Liver (tissue), 10 donors: ENCODE measurements at places on chromosomes 16 and 17. TPM values are rescaled to one million over a fixed set of nuclear protein-coding genes. Genes with fewer than 3 reads are reported as not detected.

Gene PPY
- total RNA-seq: not detected

Gene CEP295NL
- total RNA-seq: 1.0 TPM

Gene SMTNL2
- total RNA-seq: not detected

Gene PIK3R6
- 0.17 TPM for total RNA-seq

Gene MT4
- total RNA-seq: not detected

Gene FZD2
- 0.42 TPM for total RNA-seq

DNA sequence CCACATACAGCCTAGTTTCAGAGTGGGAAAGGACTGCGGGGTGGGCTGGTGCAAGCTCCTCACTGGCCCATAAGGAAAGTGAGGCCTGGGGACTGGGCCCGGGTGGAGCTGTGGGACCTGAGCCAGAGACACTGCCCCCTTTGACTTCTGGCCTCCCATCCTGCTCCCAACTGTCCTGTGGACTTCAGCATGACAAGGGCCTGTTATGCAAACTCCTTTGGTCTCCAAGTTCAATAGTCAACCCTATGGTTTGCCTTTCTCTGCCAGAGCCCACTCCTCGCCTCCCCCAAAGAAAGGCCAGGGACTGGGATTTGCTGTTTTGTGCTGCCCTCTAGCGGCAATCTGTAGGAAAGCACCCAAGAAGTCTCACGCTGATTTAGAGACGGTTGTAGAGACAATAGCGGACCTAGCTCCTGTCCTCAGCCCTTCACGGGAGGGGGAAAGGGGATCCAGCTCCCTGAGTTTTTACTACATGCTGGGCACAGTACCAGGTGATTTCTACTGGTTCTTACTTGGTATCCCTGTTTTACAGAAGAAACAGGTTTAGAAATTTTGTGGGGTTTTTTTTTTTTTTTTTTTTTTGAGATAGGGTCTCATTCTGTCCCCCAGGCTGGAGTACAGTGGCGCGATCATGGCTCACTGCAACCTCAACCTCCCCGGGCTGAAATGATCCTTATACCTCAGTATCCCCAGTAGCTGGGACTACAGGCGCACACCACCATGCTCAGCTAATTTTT, 1.2 kb upstream of the TLCD3B start:
- peak; percentile 65 for DNase-seq

DNA sequence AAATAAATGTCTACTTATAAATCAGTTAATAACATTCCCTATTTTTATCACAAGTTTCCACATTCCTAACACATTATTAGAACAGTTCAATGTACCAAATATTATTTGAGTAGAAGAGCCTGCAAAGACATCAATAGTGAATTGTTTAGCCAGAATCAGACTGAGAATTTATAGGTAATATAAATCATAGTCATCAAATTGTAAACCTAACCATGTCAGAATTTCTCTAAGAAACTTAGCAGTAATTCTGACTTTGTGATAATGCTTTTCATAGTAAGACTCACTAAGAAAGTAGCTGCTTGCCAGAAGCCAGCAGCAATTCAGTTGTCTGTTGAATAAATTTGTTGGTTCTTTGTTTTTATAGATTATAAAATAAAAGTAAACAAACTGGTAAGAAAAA, 111.3 kb downstream of the USP32 start:
- no peak for DNase-seq

DNA sequence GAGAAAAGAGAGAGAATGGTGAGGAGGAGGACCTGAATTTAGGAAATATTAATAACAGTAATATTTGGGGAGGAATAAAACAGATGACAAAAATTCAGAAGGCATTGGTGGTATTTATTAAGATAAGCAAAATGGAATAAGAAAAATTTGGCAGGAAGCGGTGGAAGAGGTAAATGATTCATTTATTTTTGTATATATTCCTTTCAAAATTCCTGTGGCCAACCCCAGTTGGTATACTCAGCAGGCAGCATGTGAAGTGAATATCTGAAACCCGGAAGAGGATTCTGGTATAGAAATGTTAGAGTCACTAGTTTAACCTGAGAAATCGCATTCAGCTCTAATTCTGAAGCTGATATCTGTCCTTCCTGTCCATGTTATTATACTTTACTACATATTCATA, 792.0 kb downstream of the KCNJ2 start:
- no peak for DNase-seq

DNA sequence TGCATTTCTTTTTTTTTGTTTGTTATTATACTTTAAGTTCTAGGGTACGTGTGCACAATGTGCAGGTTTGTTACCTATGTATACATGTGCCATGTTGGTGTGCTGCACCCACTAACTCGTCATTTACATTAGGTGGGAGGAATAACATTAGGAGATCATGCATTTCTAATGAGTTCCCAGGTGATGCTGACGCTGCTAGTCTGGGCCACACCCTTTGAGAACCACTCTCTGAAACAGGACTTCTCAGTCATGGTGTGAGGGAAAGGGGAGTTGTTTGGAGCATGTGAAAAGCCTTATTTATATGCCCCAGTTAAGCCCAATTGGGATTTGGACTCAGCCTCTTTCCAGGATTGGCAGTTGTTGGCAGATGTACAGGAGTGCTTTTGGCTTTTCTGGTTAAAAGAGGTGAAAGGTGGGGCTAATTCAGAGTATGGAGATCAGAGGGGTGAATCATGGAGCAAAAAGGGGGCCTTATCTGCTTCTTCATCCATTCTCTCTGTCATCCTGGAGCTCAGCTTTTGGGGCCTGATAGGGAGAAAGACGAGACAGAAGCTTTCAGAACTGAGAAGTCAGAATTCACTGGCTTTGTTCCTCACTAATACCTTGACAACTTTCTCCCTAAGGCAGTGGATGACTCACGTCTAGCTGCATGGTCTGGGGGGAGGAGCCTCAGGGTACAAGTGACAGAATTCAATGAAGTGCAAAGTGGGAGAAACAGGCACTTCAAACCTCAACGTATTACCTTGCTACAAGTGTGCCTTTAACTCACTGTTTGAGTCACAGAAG, 180.0 kb upstream of the CACNG3 start:
- no peak for DNase-seq

DNA sequence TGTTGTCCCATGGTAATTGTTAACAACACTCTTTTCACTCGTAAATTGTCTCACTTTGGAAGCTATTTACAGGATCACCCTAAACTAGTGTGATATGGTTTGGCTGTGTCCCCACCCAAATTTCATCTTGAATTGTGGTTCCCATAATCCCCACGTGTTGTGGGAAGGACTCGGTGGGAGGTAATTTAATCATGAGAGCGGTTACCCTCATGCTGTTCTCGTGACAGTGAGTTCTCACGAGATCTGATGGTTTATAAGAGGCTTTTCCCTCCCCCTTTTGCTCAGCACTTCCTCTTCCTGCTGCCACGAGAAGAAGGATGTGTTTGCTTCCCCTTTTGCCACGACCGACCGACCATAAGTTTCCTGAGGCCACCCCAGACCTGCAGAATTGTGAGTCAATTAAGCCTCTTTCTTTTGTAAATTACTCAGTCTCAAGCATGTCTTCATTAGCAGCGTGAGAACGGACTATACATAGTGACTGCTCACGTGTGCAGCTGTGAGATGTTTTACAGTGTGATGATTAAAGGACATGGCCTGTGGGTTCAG, 34.4 kb downstream of the DNAH3 start:
- DNase-seq: no peak

- no peak for DNase-seq
These were observed 1.4 kb downstream of the CHMP6 start for GRCh38 chr17:80992948-80993624.

GRCh38 chr17:31456814-31457213, 65.3 kb downstream of the RAB11FIP4 start:
- no peak for DNase-seq

GRCh38 chr17:11279776-11280344, 38.8 kb downstream of the SHISA6 start:
- DNase-seq: no peak

GRCh38 chr16:3242709-3243108, 7.8 kb upstream of the ZNF200 start:
- no peak for DNase-seq

- no peak for DNase-seq
These were observed 3.1 kb downstream of the TEX2 start for GRCh38 chr17:64259922-64260321.

GRCh38 chr17:40015998-40016985, 1.1 kb downstream of the CSF3 start:
- DNase-seq: no peak

- DNase-seq: no peak
These were observed 5.4 kb upstream of the CD7 start for GRCh38 chr17:82322526-82323453.

GRCh38 chr17:73022694-73023093, 69.8 kb downstream of the SLC39A11 start:
- DNase-seq: no peak
